ENCODE measurements at places on chromosomes 16 and 17. TPM values are rescaled to one million over a fixed set of nuclear protein-coding genes. Genes with fewer than 3 reads are reported as not detected.

NOTUM gene
- total RNA-seq, result not detected

SEC14L5 gene
- total RNA-seq, result 0.09 TPM

XAF1 gene
- total RNA-seq, result 0.21 TPM

CACNA1G gene
- 0.05 TPM for total RNA-seq

SPATA22 gene
- not detected for total RNA-seq

IRX5 gene
- total RNA-seq, result 25.1 TPM

IL21R gene
- 0.28 TPM for total RNA-seq

CA7 gene
- total RNA-seq, result not detected

CDRT4 gene
- total RNA-seq, result 5.9 TPM

CD300LB gene
- total RNA-seq, result not detected

SAMD14 gene
- not detected for total RNA-seq

NPIPA3 gene
- not detected for total RNA-seq

PIEZO1 gene
- total RNA-seq, result 206 TPM

OVCA2 gene
- 61.9 TPM for total RNA-seq

RHBDF1 gene
- total RNA-seq, result 26.2 TPM

PKMYT1 gene
- total RNA-seq, result 82.7 TPM

CNGB1 gene
- total RNA-seq, result 0.65 TPM

HS3ST3B1 gene
- total RNA-seq, result 4.6 TPM

SLC9A5 gene
- 0.74 TPM for total RNA-seq

KRTAP4-11 gene
- not detected for total RNA-seq

CSH2 gene
- not detected for total RNA-seq

HYDIN gene
- not detected for total RNA-seq

SNX11 gene
- total RNA-seq, result 12.3 TPM

CLDN7 gene
- 86.7 TPM for total RNA-seq

FBXO39 gene
- total RNA-seq, result 0.07 TPM

ALKBH5 gene
- total RNA-seq, result 74.3 TPM

HBQ1 gene
- total RNA-seq, result 7.9 TPM

TPSG1 gene
- total RNA-seq, result not detected

NLRC5 gene
- 0.28 TPM for total RNA-seq

Measured in airway epithelial cell (primary cell).